Gastroesophageal sphincter (tissue), 4 donors: ENCODE measurements at places on chromosomes 7 and 10. TPM values are rescaled to one million over a fixed set of nuclear protein-coding genes. Genes with fewer than 3 reads are reported as not detected.

DNA sequence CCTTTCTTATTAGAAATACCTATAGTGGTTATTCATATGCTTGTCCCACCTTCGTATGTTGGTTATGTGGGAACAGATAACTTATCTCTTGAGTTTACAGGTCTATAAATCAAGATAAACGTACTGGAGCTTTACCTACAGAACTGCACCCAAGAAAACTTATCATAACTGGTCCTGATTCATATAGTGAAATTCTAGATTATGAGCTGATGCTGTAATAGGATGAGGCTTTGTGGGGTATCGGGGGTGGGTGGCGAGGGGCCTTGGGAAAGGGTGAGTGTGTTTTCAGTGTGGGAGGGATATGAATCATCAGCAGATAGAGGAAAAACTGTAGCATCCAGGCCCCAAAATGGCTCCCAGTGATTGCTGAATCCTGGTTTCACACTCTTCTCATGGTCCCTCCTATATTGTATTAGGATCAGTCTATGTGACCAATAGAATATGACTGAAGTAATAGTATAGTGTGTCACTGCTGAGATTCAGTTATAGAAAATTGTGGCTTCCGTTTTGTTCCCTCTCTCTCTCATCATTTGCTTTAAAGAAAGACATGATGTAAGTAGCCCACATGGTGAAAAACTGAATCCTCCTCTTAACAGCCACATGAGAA, 706.8 kb upstream of the LRRTM3 start:
- ATAC-seq: no peak

Gene ZC3HAV1L
- total RNA-seq: 11.8 TPM

DNA sequence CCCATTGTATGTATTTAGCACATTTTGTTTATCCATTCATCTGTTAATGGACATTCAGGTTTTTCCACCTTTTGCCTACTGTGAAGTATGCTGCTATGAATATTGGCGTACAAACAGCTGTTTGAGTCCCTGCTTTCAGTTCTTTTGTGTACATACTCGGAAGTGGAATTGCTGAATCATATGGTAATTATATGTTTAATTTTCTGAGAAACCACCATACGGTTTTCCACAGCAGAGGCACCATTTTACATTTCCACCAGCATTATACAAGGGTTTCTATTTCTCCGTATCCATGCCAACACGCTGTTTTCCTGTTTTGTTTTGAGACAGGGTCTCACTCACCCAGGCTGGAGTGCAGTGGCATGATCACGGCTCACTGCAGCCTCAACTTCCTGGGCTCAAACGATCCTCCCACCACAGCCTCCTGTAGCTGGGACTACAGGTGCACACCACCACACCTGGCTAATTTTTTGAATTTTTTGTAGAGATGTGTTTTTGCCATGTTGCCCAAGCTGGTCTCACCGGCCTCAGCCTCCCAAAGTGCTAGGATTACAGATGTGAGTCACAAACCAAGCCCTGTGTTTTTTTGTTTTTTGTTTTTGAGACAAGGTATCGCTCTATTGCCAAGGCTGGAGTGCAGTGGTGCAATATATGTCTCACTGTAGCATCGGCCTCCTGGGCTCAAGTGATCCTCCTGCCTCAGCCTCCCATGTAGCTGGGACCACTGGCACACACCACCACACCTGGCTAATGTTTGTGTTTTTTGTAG, 22.1 kb upstream of the FBXW4 start:
- ATAC-seq: no peak

DNA sequence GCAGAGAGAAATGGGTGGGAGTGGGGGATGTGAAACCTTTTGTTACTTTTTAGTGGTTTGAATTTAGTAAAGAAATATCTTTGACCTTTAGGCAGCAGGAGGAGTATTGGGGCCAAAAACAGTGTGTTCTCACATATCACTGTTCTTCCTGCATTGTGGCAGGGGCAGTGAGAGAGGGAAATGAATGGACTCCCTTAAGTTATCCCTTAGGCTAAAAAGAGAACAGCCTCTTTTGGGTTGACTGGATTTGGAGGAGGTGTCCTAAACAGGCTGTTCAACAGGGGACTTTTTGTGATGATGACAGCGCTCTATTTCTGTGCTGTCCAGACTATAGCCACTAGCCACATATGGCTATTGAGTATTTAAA, 22.3 kb downstream of the ZNF775 start:
- ATAC-seq: no peak

Gene TRUB1
- total RNA-seq: 11.8 TPM
